ENCODE measurements at places on chromosomes 4 and X.

DNA sequence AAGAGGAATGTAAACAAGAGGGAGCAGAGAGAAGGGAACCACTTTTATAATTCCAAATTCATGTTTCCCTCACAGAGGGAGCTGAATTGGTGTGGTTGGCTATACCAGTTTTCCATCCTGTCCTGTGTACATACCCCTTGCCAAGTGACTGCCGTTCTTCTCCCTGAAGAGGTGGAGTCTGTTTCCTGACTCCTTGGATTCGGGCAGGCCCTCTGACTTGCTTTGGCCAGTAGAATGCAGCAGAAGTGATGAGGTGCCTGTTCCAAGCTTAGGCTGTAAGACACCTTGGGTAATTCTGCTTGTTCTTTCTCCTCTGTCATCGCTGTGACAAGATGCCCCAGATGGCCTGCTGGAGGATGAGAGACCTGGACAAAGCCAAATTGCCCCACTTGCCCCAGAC lies 124.7 kb downstream of the UCHL1 start:
- DNase-seq: no peak

DNA sequence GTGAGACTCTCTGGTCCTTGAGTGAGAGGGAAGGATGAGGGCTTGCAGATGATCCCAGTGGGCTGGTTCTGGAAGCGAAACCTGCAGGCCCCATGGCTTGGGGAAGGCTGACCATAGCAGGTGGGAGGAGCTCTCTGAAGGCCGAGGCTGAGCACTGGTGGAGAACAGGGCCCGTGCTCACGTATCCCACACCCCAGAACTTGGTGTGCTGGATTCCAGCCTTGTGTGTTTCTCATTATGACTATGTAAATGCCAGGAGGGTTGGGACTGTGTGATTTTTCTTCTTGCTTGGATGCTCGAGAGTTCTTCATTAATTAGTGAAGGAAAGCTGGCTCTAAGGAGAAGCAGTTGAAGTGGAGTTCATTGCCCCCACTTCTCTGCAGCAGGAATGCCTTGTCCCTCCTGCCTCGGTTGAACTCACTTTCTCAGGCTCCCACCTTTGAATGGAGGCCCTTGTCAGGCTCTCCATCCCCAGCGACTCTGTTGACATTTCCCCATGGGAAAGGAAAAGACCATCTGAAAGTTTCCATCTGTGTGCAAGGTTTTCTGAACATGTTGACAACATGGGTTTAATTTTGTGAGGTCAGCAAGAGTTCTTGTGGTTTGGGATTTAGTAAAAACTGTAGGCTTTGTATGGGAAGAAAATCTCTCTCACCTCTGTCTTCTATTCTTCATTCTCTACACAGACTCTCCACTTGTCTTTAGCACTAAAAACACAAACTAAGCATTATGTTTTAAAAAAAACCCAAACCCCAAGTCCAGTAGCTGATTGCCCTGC lies 57.7 kb downstream of the TBL1X start:
- DNase-seq: no peak

- DNase-seq: no peak
These were observed 105.3 kb downstream of the SPCS3 start for GRCh38 chr4:176425035-176425434.

GRCh38 chrX:118370921-118371624 lies 25.2 kb downstream of the WDR44 start:
- no peak for DNase-seq

- DNase-seq: no peak
These were observed 609.8 kb upstream of the GALNTL6 start for GRCh38 chr4:171203425-171203824.

- no peak for DNase-seq
These were observed 8.4 kb downstream of the NDUFA1 start for GRCh38 chrX:119880076-119880475.

DNA sequence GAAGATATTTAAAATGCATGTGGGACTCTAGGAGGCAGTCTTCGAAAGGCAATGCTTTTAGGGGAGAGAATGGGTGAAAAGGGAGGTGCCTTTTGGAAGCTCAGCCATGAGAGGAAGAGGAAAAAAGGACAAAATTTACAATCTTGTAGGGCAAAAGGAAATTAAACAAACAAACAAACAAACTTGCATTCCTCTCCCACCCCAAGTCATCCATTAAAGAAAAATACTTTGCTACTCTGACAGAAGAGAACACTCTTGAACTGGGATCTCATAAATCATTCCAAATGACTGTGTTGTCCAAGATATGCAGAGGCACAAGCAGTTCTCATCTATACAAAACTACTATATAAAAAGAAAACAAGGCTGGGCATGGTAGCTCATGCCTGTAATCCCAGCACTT lies 46.7 kb downstream of the HELQ start:
- DNase-seq: no peak

DNA sequence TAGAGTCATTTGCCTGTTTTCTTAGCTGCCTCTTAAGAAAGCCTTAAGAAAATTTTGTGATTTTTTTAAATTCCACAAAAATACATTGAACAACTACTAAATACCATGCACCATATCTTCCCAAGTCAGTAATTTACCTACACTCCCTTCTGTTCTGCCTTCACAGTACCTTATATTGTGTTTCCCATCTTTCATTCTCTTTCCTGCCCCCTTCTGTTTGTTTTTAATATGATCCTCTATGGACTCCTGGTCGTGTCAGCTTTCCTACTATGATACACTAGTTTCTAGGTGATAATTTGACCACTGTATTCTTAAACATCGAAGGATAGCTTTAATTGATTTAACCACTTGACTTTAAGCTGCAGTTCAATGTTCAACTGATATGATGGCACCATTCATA lies 297.7 kb upstream of the HAND2 start:
- DNase-seq: no peak
